Mesothelial cell of epicardium (in vitro differentiated cells): ENCODE measurements at places on chromosomes 3 and 15.

GRCh38 chr3:35305406-35305805, 333.9 kb upstream of the ARPP21 start:
- DNase-seq: no peak

GRCh38 chr3:13411186-13411860, 8.8 kb downstream of the NUP210 start:
- no peak for DNase-seq

- no peak for DNase-seq
Measured at GRCh38 chr15:68411735-68412134, 20.2 kb downstream of the ITGA11 start.

DNA sequence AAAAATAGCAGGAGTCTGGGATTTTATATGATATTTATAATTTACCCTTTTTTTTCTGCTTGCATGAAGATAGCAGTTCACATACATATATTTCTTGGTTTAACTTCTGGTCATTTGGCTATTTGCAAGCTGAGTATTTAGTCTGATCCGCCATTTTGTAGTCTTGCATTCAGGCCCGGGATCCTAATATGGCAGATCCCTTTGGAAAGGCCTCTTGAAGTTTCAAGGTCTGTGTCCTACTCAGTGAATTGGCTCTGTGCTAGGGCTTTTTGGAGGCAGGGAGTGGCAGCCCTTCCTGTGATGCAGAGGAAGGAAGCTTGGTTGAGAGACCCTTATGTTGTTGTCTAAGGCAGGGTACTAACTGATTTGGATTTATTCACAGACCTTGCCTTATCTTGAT, 2.9 kb downstream of the SNRPN start:
- DNase-seq: no peak

GRCh38 chr15:72509484-72509883, 35.4 kb downstream of the ARIH1 start:
- no peak for DNase-seq

- no peak for DNase-seq
Measured at GRCh38 chr15:40081691-40082194, 26.9 kb downstream of the BMF start.

GRCh38 chr3:183492849-183493179, 62.7 kb downstream of the KLHL6 start:
- DNase-seq: peak; percentile 24

- DNase-seq: no peak
Measured at GRCh38 chr3:171878461-171879225, 35.5 kb downstream of the TMEM212 start.

- DNase-seq: no peak
Measured at GRCh38 chr3:16060945-16061344, 113.5 kb upstream of the GALNT15 start.

GRCh38 chr3:20769430-20769829, 583.4 kb upstream of the SGO1 start:
- DNase-seq: no peak

DNA sequence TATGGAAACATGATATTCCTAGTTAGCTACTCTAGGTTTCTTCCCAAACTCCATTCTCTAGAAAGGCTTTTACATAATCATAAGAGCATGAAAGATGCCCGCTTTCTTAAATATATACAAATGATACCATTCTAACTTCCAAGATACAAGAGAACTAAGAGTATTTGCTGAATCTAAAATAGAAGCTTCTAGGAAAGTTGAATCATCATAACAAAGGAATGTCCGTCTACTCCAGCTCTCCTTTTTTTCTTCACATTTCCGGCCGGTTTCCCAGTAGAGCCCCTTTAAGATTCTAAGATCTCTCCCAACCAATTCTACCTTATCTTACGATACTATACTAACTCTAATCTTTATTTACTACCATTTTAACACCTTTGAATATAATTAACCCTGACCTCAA, 60.1 kb downstream of the RAD18 start:
- DNase-seq: no peak

GRCh38 chr3:11668243-11669235, 24.8 kb upstream of the VGLL4 start:
- no peak for DNase-seq

GRCh38 chr15:99275061-99275460, 23.8 kb downstream of the LRRC28 start:
- no peak for DNase-seq

DNA sequence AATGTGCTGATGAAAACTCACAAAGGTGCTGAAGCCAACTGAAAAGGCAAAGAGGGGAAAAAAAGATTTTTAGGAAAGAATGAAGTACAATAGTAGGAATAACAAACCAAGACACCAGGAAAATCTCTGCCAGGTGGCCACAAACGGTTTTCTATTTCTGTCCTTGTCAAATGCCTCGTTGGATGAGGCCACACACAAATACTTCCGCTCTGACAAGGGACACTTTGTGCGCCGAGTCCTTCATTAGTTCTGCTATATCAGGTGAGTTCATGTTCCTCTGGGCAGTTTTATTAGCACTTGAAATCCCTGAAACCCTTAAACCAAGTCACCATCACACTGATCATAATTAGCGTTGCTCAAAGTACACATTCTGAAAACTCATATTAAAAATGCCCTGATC, 373.1 kb downstream of the VPS13C start:
- DNase-seq: no peak

GRCh38 chr3:63295356-63295755, 17.2 kb downstream of the SYNPR start:
- DNase-seq: no peak

DNA sequence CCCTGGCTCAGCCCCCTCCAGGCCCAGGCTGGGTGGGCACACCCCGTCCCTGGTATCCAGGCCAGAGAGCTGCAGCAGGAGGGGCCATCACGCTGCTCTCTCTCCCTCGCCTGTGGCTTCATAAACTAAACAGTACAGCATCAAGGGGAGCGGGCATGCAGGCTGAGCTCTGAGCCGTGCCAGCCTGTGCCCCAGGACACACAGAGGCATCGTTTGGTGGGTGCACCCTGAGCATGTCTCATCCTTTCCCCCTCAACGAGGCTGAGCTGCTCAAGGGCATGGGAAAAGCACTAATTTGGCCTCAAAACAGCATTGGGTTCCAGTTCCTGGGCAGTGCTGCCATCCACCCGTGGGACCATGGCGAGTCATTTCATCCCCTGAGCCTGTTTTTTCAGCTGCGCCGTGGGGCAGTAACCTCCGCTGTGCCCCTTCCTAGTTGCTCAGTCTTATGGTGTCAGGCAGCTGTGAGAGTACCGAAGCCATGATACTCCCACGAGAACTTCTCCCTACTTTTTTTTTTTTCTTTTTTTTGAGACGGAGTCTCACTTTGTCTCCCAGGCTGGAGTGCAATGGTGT, 79.6 kb downstream of the CPN2 start:
- DNase-seq: peak; percentile 10

DNA sequence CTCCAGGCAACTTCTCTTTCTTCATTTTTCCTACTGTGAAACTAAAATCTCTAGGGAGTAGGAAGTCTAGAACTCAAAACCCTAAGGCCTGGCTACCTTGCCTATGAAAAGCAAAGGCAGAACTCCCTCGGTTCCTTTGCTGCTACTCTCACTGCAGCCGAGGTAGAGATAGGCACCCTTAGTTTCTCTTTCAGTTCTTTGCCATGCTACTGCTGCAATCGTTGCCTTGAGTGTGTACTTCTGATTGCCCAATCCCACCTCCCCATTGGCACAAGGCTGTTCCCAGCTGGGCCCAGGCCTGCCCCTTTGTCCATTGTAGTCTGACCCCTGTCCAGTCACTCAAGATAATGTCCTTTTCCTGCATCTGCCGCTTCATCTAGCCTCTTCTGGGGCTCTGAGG, 92.3 kb upstream of the MRPS22 start:
- DNase-seq: no peak
